BJ (cell line): ENCODE measurements at places on chromosomes 2 and 18. TPM values are rescaled to one million over a fixed set of nuclear protein-coding genes. Genes with fewer than 3 reads are reported as not detected.

Gene COPS8
- polyA plus RNA-seq, result 55.8 and 98.0 TPM in 2 replicates

Gene CREG2
- polyA plus RNA-seq, result not detected in 2 replicates

Gene SERPINB4
- polyA plus RNA-seq, result 0.06 TPM in 1 of 2 replicates, not detected in the other

Gene SMYD1
- polyA plus RNA-seq, result not detected in 2 replicates

Gene C18orf54
- polyA plus RNA-seq, result 1.1 and 2.2 TPM in 2 replicates

Gene LYPD1
- polyA plus RNA-seq, result 9.2 and 9.6 TPM in 2 replicates

Gene SLC66A2
- polyA plus RNA-seq, result 19.3 and 26.4 TPM in 2 replicates

Gene SERPINB5
- polyA plus RNA-seq, result not detected in 2 replicates

Gene UGT1A10
- not detected in 2 replicates for polyA plus RNA-seq

Gene PRSS56
- polyA plus RNA-seq, result not detected in 2 replicates

Gene GPR75
- polyA plus RNA-seq, result 1.5 TPM in 2 replicates

Gene TUBB8B
- polyA plus RNA-seq, result 0.10 TPM in 1 of 2 replicates, not detected in the other

Gene NT5C1B
- not detected in 2 replicates for polyA plus RNA-seq

Gene LHCGR
- polyA plus RNA-seq, result not detected in 2 replicates

Gene ZAP70
- 0.10 and 0.16 TPM in 2 replicates for polyA plus RNA-seq

Gene IL1R1
- 37.3 and 43.4 TPM in 2 replicates for polyA plus RNA-seq

Gene PSMD14
- polyA plus RNA-seq, result 33.4 and 61.5 TPM in 2 replicates

Gene MC2R
- polyA plus RNA-seq, result not detected in 2 replicates

Gene ABCB11
- not detected in 2 replicates for polyA plus RNA-seq

Gene CYP26B1
- polyA plus RNA-seq, result 0.16 and 0.27 TPM in 2 replicates

Gene UNC80
- not detected in 2 replicates for polyA plus RNA-seq

Gene ELOA2
- polyA plus RNA-seq, result not detected in 2 replicates

Gene TRIM43
- not detected in 2 replicates for polyA plus RNA-seq

Gene EFR3B
- 0.11 and 0.18 TPM in 2 replicates for polyA plus RNA-seq

Gene IL1RL2
- 0.09 and 0.11 TPM in 2 replicates for polyA plus RNA-seq

Gene NFATC1
- 0.80 and 1.2 TPM in 2 replicates for polyA plus RNA-seq

Gene DSC2
- not detected in 2 replicates for polyA plus RNA-seq

Gene LAMA1
- 3.2 and 3.4 TPM in 2 replicates for polyA plus RNA-seq
